ENCODE measurements at places on chromosomes 16 and 17.
A peak's percentile ranks its signal among the peaks of the same experiment; 100 is the strongest.

DNA sequence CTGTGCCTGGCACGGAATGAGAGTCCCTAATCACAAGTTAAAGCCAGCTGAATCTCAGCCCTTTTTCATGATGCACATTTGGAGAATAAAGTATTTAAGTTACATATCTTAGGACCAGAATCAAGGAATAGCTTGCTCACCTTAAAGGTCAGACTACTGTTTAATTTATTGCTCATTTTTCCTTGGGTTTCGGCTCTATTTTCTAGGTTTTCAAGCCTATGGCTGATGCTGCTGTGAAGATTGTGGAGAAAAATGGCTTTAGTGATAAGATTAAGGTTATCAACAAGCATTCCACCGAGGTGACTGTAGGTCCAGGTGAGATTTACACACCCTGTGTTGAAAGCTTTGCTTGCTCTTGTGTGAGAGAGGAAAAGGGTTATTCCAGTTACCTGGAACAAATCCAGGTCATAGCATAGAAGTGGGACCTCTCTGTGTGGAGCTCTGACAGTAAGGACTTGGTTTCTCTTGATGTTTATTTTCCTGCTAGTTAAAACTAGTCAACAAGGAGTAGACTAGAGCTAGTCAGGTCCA, 18.1 kb downstream of the PRMT7 start:
- DNase-seq = no peak

DNA sequence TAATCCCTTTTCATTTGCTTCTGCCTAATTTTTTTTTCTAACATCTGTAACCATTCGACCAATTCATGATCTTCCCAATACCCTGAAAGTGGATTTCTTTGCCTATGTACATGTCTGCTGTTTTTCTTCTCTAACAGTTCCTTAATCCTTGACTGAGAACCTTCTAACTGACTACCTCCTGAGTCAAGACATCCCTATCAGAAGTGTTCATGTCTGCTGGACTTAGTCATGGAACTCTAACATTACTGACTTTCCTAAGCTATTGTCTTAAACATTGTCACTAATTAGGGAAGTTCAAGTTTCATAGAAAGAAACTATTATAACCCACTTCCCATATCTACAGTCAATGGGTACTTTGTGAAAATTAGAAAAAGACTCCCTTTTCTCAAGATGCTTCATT, 52.4 kb upstream of the IRX5 start:
- DNase-seq = no peak

GRCh38 chr16:62225675-62226074, 189.4 kb upstream of the CDH8 start:
- DNase-seq = peak; percentile 7

DNA sequence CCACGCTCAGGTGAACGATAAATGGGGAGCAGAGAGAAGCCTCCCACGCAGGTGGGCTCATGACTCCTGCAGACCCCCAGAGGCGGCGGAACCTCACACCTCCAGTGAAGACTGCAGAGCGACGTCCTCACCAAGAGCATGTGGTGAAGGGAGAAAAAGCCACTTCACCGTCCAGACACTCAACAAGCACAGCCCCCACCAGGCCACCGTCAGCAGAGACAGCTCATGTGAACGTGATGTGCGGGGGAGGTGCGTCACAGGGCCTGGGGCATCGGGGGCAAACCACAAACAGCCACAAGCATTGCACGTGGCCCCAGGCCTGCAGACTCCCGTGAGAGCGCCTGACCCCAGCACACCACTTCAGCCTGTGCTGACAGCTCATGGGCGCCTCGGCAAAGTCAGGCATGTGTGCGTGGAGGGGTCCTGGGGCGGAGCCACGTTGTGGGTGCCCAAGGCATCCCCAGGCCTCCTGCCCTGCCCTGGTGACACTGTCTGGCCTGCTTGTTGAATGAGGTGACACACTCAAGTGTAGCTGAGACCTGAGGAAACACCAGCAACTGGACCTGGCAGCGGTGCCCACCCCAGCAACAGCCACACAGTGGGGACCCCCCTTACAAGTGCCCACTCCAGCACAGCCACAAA, 19.0 kb downstream of the LMF1 start:
- DNase-seq = peak; percentile 62

DNA sequence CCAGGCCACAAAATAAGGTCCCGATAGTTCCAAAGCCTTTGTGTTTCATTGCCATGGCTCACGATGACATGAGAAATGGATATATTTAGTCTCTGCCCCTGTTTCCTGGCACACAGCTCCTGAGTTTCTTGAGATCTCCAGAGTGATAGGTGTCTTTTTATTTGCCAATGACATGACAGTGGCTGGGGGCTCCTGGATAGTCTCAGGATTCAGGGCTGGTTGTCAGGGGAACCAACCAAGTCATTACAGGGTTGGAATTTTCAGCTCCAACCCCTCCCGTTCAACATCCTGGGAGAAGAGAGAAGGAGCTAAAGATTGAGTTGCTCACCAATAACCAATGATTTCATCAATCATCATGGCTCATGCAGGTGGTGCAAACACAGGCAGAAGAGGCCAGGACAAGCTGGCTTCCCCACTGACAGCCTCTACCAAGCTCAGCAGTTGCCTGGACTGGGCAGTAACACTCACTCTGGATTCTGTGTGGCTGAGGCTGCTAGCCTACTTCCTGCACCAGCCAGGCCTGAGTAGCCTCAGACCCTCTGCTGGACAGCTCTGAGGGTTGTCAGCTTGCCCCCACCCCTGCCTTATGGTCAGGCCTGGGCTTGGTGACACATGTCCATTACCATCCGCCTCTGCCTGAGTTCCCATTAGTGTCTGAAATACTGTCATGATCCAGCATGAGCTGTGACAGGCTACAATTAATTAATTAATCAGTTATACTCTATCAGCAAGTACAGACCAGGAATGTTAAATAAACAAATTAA, 534.4 kb upstream of the CDH5 start:
- no peak for DNase-seq

- no peak for DNase-seq
Measured at GRCh38 chr17:59702304-59702703, 4.9 kb downstream of the PTRH2 start.

GRCh38 chr16:23920899-23921298, 85.1 kb downstream of the PRKCB start:
- no peak for DNase-seq

- no peak for DNase-seq
Measured at GRCh38 chr16:88617268-88618031, 20.9 kb upstream of the IL17C start.

DNA sequence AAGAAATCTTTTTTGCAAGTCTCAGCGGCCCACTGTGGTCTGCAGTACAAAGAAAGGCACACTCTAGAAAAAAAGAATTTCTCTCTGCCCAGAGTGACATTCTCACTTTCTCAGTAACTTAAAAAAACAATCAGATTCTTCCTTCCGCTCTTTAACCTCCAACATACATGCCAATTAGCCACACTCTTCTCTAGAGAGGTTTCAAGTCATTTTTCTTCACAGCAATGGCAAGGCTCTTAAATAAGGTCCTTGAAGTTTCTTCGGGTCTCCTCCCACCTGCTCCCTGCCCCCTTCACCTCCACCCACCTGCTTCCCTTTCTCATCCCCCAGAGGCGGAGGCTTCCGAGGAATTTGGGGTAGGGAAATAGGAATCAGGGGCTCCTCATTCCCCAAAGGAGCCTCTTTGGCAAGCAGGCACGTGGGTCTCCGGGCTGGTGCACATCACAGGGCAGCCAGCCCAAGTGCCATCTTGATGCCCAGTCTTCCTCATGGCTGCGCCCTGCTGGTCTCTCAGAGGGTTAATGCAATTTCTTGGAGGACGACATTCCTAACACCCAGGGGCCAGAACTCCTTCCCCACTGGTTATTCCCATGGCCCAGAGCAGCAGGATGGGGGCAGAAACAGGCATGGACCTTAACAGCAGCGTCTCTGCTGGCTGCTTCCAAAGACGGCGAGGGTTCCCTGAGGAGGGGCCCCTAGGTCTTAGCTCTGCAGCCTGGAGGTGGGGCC, 855 bp upstream of the MEOX1 start:
- DNase-seq = no peak

GRCh38 chr16:90070440-90070839, 6.7 kb downstream of the PRDM7 start:
- DNase-seq = no peak

DNA sequence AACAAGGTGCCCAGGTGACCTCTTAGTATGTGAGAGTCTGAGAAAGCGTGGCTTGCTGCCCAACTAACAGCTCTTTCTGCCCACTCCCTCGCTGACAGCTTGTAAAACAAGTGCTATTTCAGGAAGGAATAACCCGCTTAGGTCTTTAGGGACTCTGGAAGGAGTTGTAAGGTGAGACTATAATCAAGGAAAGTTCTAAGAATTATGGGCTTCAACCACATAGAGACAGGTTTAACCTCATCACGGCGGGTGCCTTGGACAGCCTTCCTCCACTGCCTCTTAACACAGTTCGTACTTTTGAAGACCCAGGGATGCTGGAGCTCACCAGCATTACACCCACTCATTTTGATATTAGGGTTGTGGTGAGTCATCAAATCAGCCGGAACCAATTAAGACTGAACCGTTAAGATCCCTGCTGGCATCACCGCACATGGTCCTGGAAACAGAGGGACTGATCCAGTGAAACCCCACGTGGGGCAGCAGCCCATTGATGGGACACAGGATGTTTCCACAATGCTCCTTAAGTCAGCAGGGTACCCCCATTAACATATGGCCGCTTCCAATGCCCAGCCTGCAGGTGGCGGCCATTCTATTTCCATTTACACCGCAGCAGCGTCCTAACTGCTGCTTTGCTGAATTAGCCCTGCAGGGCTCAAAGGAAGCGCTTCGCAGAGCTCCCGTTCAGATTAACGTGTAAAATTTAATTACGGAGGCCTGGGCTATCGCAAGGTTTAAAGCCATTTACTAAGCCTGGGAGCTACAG, 176.6 kb upstream of the SDK2 start:
- no peak for DNase-seq

GRCh38 chr17:73096866-73097265, 4.4 kb upstream of the SLC39A11 start:
- no peak for DNase-seq

DNA sequence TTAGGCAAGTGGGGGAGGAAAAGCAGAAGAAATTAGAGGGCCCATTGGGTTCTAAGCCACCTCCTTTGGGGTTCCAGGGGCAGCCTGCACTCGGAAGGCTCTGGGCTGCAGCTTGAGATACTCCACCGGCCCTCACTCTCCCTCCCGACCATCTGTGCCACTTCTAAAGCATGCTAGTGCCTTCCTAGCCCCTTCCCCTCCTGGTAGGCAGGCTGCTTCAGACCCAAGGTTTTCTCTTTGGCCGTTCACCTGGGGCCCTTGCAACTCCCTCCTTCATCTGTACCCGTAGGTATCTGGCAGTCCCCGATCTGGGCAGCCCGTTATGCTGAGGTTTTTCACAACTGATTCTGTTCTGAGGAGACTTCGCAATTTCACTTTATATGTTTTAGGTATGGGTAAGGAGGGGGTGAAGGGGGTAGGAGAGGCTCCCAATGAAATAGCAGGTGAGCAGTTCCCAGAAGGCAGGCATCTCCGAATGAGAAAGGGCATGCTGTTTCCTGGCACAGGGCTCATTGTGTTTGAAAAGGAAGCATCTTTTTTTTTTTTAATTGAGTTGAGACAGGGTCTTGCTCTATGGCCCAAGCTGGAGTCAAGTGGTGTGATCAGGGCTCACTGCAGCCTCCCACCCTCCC, 98.7 kb downstream of the RAB11FIP4 start:
- no peak for DNase-seq

GRCh38 chr16:30534368-30535105, at the start of gene ZNF747:
TSS of gene ZNF747 (minus strand) at chr16:30534858. CDS start at chr16:30534679, 179 bp downstream.
- peak; percentile 93 for DNase-seq

GRCh38 chr16:24037335-24037734, 201.6 kb downstream of the PRKCB start:
- no peak for DNase-seq

DNA sequence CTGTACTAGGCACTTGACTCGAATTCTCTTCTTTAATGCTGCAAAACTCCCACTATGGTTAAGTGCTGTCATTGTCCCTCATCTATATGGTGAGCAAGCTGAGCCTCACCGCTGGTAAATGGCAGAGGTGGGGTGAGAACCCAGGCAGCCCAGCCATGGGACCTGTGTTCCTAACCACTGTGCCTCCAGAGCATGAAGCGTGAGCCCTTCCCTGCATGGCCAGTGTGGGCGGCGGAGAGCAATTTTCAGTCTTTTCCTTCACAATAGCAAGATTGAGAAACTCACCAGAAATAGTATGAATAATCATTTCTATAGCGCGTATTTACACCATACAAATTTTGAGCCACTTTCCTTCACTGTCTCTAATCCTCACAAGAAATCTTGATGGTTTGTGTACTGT, 9.2 kb downstream of the BFAR start:
- no peak for DNase-seq

DNA sequence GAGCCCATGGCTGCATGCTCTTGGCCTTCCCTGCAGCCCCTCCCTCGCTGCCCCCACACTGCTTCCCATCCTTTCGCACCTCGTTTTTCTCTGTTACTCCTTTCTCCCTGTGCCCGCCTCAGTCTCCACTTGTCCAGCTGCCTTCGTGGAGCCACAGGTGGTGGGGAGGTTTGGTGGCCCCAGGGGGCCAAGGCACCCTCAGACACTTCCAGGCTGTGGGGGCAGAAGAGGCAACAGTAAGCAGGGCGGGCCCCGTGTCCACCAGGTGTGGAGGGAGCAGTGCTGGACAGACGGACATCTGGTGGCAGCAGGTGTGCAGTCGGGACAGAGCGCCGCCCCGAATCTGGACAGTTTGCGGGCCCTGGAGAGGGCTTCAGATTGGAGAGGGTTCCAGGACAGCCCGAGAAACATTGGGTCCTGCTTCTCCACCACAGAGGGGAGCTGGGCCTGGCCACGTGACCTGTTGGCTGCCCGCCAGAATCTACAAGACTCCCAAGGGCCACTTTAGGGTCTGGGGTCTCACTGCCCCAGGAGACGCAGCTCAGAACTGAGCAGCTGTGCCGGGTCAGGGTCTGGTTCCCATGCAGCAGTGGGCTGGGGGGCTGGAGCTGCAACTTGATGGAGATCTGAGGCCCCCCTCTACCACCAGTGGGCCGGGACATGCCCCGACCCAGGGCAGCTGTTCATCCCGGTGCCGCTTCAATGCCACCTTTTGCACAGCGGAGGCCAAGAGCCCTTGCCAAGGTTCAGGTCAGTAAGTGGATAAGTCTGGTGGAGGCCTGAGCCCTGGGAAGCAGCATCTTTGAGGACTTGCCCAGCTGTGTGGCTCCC, 22.8 kb downstream of the BAHCC1 start:
- DNase-seq = no peak

Measured in AG20443 (cell line).